ENCODE measurements at places on chromosomes 16 and 17.

- DNase-seq, result no peak
These were observed 77.6 kb upstream of the TNRC6C start for GRCh38 chr17:77880711-77881450.

- no peak for DNase-seq
These were observed 781 bp downstream of the ARHGDIA start for GRCh38 chr17:81870131-81870980.

DNA sequence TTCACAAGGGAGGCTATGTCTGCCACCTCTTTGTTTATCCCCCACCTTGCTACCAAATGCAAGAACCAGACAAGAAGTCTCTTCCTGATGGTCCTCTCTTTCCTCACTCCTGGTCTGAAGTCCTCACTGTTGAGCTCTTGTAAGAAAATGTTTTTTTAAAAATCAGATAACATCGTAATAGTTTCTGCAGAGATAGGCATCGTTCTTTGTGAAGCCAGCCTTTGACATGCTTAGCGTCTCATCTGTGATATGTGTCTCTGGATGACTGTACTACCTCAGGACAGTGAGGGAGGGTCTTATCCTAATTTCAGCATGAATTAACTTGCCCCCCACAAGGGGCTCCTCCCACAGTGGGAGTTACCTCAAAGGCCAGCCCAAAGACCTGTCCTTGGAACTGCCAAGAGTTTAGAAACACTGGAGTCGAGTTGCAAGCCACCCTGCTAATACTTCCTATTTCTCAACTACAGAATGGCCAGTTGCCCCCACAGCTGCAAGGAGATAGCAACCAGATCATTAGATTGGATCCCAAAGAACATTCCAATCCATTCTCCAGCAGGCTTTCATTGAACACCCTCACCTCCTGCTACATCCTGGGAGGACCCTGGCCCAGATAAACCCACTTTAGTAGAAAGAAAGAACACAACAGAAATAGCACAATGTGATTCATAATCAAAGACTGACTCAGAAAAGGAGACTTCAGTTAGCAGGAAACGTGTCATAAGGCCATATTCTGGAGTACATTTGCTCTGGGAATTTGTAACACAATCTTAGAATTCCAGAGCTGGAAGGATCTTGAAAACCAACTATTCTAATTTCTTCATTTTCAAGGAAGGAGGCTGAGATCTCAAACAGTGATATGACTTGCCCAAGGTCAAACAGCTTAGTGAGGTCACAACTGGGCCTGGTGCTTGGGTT lies 151.0 kb downstream of the IRX3 start:
- no peak for DNase-seq

- DNase-seq, result no peak
These were observed 267.7 kb downstream of the ABCC12 start for GRCh38 chr16:47888142-47888541.

- DNase-seq, result no peak
These were observed 18.9 kb downstream of the COG1 start for GRCh38 chr17:73211745-73212144.

DNA sequence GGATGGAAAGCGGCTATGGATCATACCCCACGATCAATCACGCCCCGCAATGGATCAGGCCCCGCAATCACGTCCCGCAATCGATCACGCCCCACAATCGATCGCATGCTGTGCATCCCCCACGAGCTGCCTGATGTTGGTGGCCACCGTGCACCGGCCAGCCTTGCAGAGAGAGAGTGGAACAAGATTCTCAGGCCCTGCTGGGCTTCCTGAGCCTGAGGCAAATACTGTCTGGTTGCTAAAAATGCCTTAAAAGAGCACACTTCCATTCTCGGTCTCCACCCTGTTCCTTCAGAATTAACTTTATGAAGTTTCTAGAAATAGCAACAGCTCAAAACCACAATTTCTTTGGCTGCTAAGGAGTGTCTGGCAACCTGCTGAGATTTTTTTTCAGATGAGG lies 81.5 kb downstream of the VPS53 start:
- DNase-seq, result no peak

- DNase-seq, result no peak
These were observed 39.6 kb upstream of the PSMD7 start for GRCh38 chr16:74257061-74257460.

DNA sequence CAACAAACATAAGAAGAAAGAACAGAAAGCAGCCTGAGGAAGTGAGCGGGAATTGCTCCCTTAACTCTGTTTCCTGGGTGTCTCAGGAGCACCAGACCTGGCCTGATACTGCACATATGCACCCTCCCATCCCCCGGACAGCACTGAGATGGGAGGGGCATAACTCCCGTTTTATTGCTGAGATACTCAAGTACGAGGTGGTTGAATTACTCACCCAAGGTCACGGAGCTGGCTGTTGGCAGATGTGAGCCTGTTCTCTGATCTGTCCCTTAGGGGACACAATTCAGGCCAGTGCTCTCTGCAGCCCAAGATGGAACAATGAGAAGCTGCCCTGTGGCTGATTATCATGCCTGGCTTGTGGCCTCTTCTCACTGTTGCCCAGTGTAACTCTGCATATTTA lies 9.1 kb upstream of the MED9 start:
- no peak for DNase-seq

- DNase-seq, result no peak
These were observed 468.8 kb upstream of the HSBP1 start for GRCh38 chr16:83338941-83339340.

GRCh38 chr17:69358688-69359596 lies 32.0 kb upstream of the ABCA5 start:
- DNase-seq, result no peak

GRCh38 chr17:19274893-19275292 lies 37.7 kb downstream of the EPN2 start:
- no peak for DNase-seq

- DNase-seq, result no peak
These were observed 4.0 kb downstream of the CBX2 start for GRCh38 chr17:79781736-79782575.

DNA sequence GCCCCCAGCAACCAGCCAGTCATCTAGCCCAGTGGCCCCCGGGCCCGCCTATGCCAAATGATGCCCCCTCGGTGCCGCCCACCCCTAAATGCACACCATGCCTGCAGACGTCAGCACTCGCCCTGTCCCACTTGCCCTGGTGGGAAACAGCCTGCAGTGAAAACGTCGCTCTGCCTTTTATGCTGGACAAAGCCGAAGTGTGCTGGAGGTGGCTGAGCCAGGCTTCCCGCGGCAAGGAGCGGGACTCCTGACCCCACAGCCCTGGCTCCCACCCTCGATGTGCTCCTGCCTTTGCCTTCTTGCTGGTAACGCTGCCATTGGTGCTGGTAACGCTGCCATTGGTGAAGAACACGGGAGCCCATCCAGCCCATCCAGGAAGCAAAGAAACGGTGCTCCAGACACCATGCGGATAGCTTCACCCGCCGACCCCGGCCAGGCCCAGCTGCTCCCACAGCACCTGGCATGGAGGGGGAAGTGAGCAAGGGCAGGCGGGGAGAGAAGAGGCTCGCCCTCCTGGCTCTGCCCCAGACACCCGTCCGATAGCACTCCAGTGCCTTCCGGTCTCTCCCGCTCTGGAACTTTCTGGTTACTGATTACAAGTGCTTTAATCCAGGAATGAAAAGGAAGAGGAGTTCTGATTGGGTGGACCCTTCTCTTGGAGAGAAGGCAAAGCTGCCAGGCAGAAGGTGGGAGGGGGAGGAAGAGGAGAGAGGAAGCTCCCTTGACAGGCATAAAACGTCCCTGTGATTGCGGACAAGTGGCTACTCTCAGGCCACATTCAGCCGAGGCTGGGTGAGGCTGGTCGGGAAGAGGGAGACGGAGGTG lies 4.0 kb upstream of the BAIAP2 start:
- no peak for DNase-seq

DNA sequence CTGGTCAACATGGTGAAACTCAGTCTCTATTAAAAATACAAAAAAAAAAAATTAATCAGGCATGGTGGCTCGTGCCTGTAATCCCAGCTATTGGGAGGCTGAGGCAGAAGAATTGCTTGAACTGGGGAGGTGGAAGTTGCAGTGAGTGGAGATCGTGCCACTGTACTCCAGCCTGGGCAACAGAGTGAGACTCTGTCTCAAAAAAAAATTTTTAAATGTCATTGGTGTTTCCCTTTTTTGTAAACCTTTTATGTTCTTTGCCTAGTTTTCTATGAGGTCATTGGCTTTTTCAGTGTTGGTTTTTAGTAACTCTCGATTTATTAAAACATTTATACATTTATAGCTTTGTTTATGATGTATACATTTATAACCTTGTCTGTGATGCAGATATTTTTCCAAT lies 18.2 kb downstream of the NLRC5 start:
- no peak for DNase-seq

DNA sequence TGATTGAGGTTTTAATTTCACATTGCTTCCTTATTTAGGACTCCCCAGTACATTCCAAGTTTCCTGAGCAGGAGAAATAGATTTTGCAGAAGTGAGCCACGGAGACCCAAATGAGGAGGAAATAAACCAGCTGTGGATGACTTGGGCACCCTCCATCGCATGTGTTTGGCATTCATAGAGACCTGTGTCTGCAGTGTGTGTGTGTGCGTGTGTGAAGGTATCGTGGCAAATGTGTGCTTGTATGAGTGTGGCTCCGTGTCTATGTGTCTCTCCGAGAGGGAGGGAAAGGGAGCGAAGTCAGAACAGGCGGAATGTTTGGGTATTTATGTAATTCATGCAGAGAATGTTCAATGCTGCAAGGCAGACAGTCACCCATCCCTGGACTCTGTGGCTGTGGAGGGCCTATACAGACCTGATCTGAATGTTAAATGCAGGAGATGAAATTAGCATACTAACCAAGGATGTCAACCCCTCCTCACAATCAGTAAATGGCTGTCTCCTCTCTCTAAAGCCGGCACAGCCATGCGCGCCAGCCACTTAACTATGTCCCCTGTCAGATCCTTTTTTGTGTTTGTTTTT lies 186.0 kb upstream of the ZFHX3 start:
- no peak for DNase-seq

GRCh38 chr16:89346869-89347268 lies 129.4 kb downstream of the ZNF778 start:
- no peak for DNase-seq

- DNase-seq, result no peak
These were observed 10.3 kb upstream of the RARA start for GRCh38 chr17:40298726-40299125.

DNA sequence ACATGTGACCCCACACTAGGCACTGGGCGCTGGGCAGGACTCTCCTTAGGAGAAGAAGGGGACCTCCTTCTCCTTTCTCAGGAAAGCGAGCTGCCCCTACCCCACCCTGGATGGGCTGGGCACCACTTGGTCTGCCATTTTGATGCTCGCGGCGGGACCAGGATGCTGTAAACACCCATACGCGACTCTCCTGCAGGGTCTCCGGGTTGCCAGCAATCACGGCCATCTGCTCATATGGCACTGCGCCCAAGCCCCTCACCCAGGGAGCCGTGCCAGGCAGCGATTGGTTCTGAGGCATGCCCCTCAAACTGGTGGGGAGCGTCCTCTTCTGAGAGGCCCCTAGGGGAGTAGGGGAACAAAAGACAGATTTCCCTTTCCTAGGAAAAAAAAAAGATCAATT lies 99.0 kb downstream of the C16orf78 start:
- no peak for DNase-seq

- DNase-seq, result no peak
These were observed 98.3 kb downstream of the CMIP start for GRCh38 chr16:81542609-81543570.

DNA sequence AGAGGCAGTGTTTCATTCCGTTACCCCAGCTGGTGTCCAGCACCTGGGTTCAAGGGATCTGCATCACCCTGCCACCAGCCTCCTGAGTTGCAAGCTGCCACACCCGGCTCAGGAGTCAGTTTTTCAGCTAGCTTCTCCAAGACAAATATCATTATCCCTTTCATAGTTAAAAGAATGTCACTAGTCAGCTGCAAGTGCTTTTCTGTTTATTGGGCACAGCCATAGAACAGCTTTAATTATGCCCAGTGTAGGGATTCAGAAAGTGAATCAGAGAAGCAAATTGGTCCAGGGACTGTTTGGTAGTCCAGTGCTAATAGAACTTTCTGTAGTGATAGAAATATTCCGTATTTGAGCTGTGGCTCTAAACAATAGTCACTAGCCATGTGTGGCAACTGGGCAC lies 2.9 kb upstream of the AOC3 start:
- DNase-seq, result no peak
